ENCODE measurements at places on chromosomes 11 and 22.
A peak's percentile ranks its signal among the peaks of the same experiment; 100 is the strongest.

GRCh38 chr11:16239141-16240105 lies 116.9 kb downstream of the SOX6 start:
- DNase-seq: no peak

DNA sequence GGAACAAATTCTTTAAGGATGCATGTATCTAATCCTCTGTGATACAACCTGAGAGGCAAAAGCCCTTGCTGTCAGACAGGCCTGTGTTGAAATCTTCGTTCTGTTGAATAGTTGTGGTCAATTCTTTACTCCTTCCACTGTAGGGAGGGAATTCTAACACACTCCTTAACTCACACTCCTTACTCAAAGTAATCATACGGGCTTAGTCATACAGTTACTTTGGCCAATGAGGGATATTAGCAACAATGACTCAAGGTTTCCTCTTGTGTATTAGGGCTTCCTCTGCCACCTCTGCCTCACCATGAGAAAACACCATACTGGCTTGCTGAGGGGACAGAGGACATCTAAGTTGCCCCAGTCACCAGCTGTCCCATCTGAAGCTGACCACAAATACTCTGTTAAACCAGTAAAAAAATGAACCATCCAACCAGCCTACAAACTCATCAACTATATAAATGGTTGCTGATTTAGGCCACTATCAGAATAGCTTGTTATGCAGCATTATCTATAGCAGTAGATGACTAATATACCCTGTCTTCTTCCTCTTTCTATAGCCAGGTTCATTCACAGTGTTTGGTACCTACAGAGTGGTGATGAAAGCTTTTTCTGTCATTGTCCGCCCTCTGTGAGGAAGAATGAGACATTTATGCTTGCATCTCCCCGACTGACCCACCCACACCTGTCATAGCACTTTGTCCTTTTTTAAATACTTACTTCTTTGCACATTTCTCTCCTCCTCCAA lies 322.8 kb upstream of the SYN3 start:
- DNase-seq: peak; percentile 60

GRCh38 chr11:75625021-75625420 lies 43.8 kb downstream of the MAP6 start:
- no peak for DNase-seq

GRCh38 chr11:72561856-72562255 lies 112.4 kb downstream of the PDE2A start:
- DNase-seq: no peak

- no peak for DNase-seq
These were observed 1292.6 kb downstream of the LRRC4C start for GRCh38 chr11:40166892-40167291.

DNA sequence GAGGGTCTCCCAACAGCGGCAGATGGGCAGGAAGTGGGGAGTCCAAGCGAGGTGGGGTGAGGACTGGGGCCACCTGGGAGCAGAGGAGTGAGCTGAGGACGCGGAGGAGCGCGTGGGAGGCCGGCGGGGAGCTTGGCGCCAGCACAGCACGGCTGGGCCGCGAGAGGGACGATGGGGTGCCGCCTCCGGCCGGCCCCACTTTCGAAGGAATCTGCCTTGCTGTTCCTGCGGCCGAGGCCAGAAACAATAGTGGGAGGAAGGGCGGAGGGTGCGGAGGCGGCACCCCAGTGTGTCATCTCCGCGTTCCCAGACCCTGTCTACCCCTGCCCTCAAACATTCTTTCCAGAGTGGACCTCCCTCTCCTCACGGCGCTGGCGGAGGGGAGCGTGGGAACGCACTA lies 5.5 kb downstream of the INS start:
- no peak for DNase-seq

DNA sequence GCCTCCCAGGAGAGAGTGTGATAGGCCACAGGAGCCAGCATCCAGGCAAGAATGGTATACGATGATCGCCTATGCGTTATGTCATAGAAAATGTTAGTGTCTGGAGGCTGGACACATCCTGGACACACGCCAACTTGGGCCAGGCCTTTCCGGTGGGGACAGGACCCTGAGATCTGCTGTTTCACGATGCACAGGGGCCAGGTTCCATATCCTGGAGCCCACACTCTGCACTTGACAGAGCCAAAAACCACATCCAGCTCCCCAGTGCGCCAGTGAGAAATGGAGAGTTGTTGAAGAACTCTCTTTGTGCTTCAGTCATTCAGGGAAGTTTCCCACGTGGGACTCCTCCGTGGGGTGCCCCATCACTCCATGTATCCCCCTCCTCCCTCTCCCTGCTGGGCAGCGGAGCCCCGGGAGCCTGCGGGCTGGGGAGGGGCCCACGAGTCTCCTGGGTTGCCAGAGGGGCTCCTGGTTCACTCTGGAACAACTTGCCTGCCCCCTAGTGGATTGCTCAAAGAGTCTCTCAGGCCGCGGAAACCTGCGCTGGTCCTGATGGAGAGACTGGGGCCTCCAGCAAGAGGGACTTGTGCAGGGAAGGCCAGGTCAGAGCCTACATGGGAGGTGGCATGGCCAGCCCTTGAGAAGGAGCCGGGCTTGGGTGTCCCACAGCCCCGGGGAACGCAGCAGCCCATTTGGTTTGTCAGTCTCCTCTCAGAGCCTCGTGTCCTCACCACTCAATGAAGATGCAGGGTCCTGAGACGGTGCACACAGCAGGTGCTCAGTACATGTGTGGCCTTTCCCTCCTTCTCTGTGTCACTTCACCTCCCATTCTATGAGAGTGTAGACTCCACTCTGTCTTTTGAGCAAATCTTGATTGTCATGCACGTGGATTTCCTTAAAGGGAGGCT lies 10.2 kb upstream of the LRRC32 start:
- no peak for DNase-seq

- DNase-seq: no peak
These were observed 15.4 kb upstream of the MPPED1 start for GRCh38 chr22:43396321-43396933.

DNA sequence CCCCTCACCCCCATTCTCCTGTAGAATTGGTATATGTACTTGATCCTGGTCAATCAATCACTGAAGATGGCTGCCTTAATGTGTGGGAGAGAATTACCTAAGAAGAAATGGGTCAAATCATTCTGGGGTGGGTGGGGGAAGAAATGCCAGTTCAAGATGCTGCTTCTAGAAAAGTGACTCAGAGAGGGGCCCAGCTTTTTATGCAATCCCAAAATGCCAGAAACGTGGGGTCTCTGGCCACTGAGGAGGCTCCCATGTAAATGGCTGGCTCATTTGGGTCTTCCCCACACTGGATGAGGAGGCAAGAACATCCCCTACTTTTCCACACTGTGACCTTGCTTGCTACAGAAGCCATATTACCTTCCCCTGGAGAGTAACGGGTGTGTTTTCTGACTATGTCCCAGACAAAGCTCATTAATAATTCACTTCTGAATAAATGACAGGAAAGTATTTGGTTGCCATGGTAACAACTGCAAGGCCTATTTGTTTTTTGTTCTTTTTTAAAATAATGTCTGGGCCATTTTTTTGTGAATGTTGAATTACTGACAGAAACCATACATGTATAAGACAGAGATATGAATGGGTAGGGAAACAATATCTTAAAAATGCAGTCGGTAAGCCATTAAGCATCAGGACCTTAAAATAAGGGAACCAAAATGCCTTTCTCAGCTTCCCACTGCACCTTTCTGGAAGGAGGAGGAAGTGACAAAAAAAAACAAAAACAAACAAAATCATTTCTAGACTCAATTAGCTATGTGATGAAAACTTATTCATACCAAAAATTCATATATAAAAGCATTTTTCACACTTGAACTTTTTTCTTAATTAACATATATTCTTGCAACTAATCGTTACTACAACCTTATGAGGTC lies 32.0 kb downstream of the SLC1A2 start:
- no peak for DNase-seq

DNA sequence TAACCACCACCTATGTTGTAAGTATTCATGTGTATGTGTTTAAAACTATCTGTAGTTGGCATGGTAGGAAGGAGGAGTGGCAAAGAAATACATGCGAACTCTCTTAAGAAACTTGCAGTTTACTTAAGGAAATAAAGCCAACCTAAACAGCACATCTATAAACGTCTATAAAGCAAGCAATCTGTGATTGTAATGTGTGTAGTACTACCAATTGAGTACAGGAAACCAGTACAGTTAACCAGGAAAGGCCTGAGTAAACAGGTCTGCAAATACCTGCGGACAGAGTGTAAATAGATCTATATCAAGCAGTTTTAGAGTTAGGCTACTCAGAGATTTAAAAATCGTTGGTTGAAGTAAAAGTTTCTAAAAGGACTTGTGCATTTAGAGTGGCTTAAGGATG lies 59.5 kb upstream of the AMOTL1 start:
- no peak for DNase-seq

GRCh38 chr11:10990160-10990559 lies 132.3 kb upstream of the ZBED5 start:
- no peak for DNase-seq

DNA sequence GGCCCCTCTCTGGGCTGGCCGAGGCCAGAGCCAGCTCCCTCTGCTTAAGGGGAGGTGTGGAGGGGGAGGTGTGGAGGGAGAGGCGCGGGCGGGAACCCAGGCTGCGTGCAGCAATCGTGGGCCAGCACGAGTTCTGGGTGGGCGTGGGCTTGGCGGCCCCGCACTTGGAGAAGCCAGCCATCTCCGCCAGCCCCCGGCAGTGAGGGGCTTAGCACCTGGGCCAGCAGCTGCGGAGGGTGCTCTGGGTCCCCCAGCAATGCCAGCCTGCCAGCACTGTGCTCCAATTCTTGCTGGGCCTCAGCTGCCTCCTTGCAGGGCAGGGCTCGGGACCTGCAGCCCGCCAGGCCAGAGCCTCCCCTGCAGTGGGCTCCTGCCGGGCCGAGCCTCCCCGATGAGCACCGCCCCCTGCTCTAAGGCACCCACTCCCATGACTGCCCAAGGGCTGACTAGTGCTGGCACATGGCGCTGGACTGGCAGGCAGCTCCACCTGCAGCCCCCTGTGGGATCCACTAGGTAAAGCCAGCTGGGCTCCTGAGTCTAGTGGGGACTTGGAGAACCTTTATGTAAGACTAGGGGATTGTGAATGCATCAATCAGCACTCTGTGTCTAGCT lies 96.7 kb upstream of the OR9G4 start:
- no peak for DNase-seq

DNA sequence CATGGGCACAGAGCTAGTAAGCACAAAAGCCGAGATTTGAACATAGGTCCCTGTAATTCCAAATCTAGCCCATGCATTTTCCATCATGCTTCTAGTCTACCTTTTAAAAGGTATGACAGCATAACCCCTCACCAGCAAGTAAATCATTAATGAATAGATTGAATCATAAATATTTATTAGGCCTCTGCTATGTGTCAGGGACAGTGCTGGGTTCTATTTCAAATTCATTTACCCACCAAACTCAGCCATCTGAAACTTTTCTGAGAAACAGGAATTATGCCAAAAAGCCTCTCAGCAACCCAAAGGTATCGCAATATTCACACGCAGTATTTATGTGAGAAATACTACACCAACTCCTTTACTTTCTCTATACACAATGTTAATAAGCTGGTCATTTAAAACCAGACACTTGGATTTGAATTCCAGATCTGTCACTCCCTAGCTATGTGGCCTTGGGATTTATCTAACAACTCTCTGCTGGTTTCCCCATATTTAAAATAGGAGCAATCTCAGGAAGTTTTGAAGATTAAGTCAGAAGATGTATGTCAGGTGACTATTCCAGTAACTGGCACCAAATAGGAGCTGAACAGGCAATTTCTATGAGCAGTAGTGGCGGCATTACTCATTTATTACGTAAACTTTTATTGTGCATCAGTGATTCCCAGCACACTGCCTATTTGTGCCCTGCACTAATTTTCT lies 191.4 kb downstream of the TENM4 start:
- DNase-seq: no peak

GRCh38 chr11:61922539-61922938 lies 5.2 kb upstream of the RAB3IL1 start:
- DNase-seq: no peak

DNA sequence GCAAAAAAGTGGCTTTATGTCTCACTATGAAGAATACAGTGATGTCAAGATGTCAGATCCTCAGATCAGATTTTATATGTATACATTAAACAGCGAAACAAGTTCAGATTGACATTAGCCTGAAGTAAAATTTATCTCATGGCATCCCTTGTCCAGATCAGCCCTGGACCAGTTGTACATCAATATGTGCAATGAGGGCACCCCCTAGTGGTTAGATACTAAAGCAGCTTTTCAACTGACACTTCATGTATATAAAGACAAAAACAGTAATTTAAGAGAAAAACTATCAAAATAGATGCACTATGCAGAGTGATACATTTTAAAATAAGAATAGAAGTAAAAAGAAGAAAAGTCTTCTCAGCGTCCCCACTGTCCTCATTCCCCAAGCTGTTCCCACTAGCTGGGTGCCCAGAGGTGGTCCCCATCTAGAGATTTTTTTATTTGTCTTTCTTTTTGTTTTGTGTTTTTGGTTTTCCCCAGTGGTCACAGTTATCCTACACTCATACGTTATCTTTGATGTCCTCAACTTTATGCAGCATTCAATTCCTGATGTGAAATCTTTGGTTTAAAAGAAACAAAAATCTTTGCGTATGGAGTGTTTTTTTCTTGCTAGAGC lies 2193.4 kb upstream of the RAG2 start:
- peak; percentile 58 for DNase-seq

- no peak for DNase-seq
These were observed 9.4 kb downstream of the PLAAT2 start for GRCh38 chr11:63553759-63554158.

GRCh38 chr11:8793114-8793777 lies 110.7 kb downstream of the RPL27A start:
- DNase-seq: no peak

DNA sequence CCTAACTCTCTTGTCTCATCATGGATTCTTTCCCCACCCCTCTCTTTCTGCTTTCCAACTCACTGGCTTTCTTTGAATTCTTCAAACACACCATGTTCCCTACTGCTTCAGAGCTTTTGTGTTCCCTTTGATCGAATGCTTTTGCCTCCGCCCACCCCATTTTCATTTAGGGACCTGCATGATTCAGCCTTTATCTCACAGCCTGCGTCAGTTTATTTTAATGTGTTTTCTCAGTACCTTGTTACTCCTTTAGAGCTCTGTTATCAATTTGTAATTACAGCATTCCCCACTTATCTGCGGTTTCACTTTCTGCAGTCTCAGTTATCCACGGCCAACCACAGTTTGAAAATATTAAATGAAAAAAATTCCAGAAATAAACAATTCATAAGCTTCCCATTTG lies 451.3 kb downstream of the METTL15 start:
- no peak for DNase-seq

DNA sequence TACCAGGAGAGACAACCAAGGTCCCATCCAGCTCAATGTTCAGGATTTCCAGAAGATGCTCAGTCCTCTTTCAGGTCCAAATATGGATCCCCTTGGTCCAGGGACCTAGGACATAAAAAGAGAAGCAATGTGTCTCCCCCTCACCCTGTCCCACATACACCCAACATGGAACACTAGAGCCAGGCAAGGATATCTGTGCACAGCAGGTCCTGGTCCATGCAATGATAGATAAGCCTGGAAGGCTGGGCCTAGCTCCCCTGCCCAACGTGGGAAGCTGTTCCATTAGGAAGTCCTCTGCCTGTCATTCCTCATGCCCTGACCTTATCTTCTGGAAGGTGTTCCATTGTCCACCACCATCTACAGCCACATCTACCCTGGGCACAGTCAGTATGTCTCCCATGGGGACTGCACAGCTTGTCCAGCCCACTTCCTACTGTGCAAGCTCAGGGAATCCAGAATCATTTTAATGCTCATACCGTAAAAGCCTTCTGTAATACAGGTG lies 1434.8 kb downstream of the TBC1D22A start:
- DNase-seq: no peak
